Stimulated activated CD8-positive, alpha-beta memory T cell treated with anti-CD3 and anti-CD28 coated beads, Interleukin-7, amount 100 ng/mL, for 1 hour (primary cell): ENCODE measurements at places on chromosomes 12 and 14.

- DNase-seq = no peak
Observed at GRCh38 chr14:99792210-99792535, 1.0 kb upstream of the EML1 start.

GRCh38 chr12:124921200-124922031, 7.0 kb upstream of the UBC start:
- no peak for DNase-seq

DNA sequence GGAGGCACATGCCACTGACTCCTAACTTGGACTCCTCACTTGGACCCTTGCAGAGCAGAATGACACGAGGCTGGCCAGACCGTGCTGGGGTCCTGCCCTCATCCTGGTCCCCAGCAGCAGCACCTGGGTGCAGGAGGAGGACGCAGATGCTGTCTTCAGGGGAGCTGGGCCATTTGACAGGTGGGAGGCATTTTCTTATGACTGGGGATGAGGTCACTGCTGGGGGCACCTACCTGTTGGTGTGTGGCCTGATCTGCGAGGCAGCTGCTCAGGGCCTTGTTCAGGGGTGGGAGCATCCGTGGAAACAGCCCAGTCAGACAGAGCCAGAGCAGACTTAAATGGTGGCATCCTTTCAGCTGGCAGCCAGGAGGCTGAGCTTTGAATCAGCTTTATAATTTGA, 57.3 kb downstream of the CACNA1C start:
- DNase-seq = no peak

DNA sequence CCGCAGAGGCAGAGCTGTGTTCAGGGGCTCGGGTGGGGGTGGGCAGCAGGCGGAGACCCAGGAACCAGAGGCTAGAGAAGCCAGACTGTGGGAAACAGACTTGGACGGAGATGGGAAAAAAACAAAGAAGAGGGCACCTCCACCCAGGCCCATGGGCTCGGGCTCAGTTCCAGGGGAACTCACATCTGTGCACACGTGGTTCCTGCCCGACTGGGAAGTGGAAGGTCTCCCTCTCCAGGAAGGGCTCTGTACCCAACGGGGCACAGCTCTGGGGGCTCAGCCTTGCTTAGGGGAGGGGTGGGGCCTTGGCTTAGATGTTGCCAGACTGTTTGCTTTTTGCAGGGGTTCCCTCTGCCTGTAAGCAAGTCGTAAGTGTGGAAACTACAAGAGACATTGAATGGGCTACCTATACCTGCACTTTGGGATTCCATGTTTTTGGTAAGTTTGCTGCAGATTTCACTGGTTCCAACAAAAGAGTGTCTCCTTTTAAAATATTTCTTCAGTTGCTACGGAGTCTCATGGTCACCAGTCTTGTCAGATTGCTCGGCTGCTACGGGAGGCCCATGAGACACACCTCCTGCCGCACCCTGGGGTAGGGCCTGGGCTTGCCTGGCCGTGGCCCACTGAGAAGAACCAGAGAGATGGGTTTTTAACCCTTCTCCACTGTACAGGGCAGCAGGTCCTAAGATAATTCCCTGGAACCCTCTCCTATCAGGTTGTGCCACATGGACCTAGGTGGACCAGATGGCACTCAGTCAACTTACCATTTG, 127.6 kb upstream of the EVL start:
- DNase-seq = no peak
